Kidney (tissue), 22 donors: ENCODE measurements at places on chromosomes 5 and 9. TPM values are rescaled to one million over a fixed set of nuclear protein-coding genes. Genes with fewer than 3 reads are reported as not detected.

Gene CCDC171
- total RNA-seq = 5.1 TPM

Gene MIER3
- 25.1 TPM for total RNA-seq

Gene NREP
- total RNA-seq = 20.9 TPM

Gene PCDHGB7
- 15.1 TPM for total RNA-seq

Gene ZDHHC11
- 10.1 TPM for total RNA-seq

Gene SV2C
- 0.13 TPM for total RNA-seq
